H1 (cell line): ENCODE measurements at places on chromosomes 2 and 18. TPM values are rescaled to one million over a fixed set of nuclear protein-coding genes. Genes with fewer than 3 reads are reported as not detected.

DNA sequence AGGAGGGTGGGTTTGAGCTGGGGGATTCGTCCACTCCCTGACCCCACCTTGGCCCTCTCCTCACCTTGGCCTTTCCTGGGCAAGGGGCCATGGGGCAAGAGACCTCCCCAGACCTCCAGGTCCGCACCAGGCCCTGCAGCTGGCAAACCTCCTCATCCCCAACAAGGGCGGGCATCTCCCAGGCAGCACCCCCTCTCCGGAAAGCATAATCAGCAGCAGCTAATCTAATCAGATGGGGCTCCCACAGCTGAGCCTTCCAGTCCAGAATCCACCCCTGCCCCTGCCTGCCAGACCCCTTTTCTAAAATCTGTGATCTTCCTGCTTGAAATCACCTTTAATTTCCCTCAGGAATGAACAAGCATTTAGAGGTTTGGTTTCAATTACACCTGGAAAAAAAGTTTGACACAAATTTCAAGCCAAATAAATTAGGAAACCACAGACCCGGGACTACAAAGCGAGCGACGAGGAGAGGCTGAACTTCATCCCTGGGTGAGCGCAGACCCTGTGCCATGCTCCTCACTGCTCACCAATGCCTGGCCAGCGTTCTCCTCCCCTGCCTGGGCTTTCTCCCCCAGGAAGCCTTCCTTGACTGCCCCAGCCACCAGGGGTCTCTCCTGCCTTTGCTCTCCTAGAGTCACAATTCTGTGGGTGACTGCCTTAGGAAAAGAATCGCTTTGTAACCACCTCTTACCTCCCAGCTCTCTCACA is 143.0 kb upstream of the MYCN start:
- DNase-seq, result peak; percentile 76

DNA sequence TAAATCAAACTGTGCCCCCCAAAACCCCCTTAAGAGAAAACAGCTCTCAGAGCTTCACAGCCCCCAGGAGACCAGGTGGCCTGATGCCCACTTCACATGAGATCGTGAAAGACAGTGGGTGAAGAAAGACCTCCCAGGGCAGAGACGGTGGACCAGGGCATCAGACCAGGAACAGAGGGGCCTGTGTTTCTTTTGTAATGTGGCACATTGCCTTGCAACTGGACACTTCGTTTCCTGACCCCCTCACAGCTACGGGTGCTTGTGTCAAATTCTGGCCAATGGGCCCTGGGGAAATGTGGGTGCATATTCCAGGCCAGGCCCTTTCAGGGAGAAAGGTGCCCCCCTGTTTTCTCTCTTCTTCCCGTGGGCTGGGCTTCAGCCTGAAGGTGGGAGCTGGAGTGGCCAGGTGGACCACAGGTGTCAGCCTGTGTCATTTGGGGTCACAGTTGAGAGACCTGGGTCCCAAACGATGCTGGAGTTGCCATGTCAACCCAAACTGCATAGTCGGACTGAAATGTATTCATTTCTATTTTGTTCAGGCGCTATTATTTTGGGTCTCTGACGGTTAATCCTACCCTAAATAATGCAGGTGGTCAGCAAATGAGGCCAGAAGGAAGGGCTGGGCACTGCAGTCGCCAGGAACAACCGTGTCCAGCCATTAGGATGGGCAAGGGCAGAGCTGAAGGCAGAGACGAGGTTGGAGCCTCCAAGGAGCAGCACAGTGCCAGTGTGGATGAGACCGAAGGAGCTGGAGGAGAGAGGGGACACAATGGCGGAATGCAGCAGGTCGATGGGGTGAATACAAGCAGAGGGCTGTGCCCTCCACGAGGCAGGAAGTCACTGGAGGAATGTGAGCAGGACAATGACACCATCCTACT is 338.2 kb downstream of the EIPR1 start:
- no peak for DNase-seq

- DNase-seq, result no peak
Observed at GRCh38 chr2:17303054-17303453, 215.2 kb downstream of the RAD51AP2 start.

DNA sequence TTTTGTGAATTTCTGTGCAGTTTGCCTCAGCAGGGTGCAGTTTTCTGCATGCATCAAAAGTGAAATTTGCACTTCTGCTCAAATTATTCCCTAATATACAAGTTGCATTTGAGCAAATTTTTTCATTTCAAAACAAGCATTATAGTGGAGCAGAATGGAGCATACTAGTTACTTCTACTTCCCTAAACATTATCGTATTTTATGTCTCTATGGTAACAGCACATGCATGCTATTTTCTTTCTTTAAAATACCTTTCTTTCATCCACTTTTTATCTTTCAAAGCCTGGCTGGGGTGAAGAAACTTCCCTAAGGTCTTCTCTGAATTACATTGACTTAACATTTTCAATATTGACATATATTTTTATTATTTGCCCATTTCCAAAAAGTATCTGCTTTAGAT is 11.2 kb downstream of the RHBDD1 start:
- no peak for DNase-seq

DNA sequence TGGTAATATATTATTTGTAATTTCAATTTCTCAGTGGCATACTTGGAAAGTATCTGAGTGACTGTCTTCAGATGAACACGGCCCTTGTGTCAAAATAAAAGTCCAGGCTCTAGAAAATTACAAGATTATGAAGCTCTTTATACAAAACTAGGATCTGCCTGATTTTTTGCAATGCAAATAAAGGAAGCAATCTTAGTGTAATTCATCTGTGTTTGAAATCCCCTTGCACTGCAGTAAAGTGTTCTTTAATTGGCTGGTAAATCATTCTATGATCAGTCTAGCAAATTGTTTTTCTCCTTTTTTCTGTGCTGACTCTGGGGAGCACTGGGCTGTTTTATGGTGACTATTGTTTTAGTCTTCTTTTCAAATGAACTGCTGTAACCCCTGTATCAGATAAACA is 1039.0 kb downstream of the SOCS6 start:
- no peak for DNase-seq

DNA sequence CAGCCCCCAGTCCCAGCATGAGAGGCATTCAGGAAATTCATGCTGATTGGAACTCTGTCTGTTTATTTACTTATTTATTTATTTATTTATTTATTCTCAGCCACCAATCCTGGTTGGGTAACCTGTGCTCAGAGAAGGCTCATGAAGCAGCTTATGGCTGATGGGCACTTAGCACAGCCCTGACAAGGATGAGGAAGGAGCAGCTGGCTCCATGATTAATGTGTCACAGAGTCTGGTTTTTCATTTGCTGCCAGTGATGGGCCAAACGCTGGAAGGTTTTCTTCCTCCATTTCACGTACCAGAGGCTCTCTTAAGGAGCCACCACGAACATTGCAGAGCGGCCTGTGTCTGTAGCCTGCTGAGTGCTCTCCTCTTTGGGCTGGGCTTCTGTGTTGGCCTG is 28.3 kb upstream of the KCNS3 start:
- DNase-seq, result no peak

DNA sequence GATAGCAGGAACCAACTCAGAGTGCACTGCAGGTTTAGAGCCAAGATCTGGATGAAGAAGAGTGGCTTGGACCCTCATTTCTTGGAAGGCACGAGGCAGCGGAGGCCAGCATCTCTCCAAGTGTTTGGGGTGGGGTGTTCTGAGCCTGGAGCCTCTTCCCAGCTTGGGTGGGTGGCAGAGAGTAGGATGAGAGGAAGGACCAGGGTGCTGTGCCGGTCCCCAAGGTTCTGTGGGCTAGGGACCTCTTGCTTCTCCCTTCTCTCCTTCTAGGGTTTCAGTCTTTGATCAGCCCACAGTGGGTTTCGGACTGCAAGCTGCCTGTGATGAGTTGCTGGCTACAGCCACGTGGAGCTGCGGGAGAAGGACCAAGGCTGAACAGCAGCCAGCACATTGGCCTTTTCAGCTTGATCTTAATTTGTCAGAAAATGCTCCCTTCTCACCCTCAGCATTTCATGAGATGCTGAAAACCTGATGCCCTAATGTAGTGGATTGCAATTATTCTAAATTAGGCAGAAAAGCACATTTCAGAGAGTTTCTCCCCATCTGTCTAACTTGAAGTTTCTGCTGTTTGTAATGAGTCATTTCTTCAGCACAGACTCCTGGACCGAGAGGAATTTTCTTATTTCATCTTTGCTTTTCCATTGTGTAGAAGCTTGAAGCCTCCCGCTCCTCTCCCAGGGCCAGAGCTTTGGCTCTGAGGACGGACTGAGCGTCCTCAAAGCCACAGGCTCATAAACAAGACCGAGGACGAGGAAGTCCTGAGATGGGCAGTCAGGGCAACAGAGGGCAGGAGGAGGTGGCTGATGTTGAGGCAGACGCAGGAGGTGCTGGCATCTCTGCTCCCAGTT is 99.1 kb upstream of the HDAC4 start:
- no peak for DNase-seq

DNA sequence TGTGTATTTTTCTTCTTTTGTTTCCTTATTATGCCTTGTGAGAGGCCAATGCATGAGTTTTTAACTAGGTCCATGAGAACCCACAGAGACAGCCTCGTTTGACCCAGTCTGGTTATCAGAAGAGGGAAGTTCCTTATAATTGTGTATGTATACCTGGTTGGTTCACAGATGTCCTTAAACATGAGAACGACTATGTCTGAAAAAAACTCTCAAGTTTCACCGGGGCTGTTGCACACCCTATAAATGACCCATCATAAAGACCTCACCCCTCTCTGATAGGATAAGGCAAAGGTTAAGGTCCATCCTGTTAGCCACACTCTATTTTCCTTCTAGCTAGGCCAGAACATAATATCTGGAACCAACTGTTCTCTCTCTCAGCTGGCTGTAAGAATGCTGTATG is 42.7 kb upstream of the MSH2 start:
- DNase-seq, result no peak

- DNase-seq, result no peak
Observed at GRCh38 chr2:219598308-219599078, 836 bp downstream of the STK11IP start.

- DNase-seq, result no peak
Observed at GRCh38 chr2:160372585-160372984, 121.0 kb downstream of the RBMS1 start.

- DNase-seq, result no peak
Observed at GRCh38 chr2:15812187-15812780, 128.1 kb upstream of the MYCN start.

- DNase-seq, result no peak
Observed at GRCh38 chr2:158380746-158381145, 75.8 kb downstream of the CCDC148 start.

DNA sequence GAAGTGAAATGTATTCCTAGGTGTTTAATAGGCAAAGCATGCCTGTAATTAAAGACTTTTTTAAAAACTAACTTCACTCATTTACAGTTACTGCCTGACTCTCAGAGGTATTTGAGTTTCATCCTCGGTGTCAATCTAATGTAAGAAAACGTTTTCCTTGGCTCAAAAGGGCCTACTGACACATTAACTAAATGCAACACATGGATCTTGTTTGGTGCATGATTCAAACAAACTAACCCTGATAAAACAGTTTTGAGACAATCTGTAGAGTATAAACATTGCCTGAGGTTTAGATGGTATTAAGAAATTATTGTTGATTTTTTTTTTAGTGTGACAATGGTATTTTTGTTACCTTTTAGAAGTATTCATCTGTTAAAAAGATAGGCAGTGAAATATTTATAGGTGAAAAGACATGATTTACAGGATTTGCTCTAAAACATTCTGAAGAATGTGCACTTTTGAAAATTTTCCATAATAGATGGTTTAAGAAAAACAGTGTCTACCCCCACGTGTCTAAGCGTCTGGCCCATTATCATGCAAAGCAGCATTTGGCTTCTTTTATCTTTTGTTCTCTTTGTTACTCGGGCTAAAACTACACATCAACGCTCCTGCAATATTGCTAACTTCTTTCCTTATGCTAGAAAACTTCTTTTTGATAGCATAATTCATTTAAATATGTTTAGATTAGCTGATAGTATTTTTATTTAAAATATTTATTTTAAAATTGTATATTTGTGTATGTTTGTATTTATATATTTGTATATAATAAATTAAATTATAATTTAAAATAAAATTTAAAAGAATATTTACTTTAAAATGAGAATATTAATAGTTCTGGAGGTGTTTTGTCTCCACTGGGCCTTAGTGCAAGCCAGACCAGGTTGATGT is 160.2 kb upstream of the NDUFV2 start:
- DNase-seq, result no peak

DNA sequence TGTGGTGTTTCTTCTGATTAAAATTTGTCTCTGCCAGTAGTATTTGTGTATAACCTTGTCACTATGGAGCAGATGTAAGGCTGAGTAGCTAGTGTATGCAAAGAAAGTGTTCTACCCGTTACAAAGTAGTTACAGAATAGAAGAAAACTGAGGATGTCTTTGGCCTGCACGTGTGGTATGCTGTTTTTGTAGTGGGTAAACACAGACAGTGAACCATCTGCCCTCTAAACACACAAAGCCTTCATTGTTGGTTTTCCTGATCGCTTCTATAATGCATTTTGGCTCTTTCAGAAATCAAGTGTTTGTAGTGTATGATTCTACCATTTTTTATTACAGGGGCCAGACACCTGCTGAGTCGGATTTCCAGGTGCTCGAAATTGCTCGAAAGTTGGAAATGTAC is 61.5 kb downstream of the FARP2 start:
- no peak for DNase-seq

MAP2 gene
- total RNA-seq, result 4.6 and 5.9 TPM in 2 replicates

AMER3 gene
- 0.19 and 0.55 TPM in 2 replicates for total RNA-seq

HOXD13 gene
- not detected in 2 replicates for total RNA-seq

GPR35 gene
- total RNA-seq, result 0.29 TPM in 1 of 2 replicates, not detected in the other

ONECUT2 gene
- 1.9 and 3.3 TPM in 2 replicates for total RNA-seq

INHBB gene
- 0.23 and 0.30 TPM in 2 replicates for total RNA-seq
